ENCODE measurements at places on chromosomes 2 and 18.
A peak's percentile ranks its signal among the peaks of the same experiment; 100 is the strongest.

GRCh38 chr2:11574176-11575046 is 40.6 kb downstream of the GREB1 start:
- no peaks in the 10 kb centered on the region for H3K36me3 ChIP-seq
- H3K4me3 ChIP-seq, result no peak overlapping the region
- H3K27me3 ChIP-seq, result no peaks in the 10 kb centered on the region
- no peak overlapping the region for H3K27ac ChIP-seq
- peaks cover 7% of the 10 kb centered on the region for H3K4me1 ChIP-seq

GRCh38 chr18:57728941-57729511 is 74.1 kb downstream of the ATP8B1 start:
- no peak for DNase-seq
- no peak overlapping the region for H3K27ac ChIP-seq
- no peaks in the 10 kb centered on the region for H3K36me3 ChIP-seq
- no peaks in the 10 kb centered on the region for H3K27me3 ChIP-seq

DNA sequence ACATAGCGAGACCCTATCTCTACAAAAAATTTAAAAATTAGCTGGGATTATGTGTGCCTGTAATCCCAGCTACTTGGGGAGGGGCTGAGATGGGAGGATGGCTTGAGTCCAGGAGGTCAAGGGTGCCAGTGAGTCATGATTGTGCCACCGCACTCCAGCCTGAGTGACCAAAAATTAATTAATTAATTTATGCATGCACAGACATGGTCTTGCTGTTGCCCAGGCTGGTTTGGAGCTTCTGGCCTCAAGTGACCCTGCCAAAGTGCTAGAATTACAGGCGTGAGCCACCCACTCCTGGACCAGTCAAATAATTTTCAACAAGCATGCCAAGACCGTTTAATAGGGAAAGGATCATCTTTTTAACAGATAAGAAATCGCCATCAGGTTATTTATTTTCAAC is 57.7 kb upstream of the TFCP2L1 start:
- no peak overlapping the region for H3K4me3 ChIP-seq
- H3K36me3 ChIP-seq, result peaks cover 90% of the 10 kb centered on the region
- H3K4me1 ChIP-seq, result peaks cover 15% of the 10 kb centered on the region
- no peak overlapping the region for H3K27ac ChIP-seq
- DNase-seq, result peak; percentile 31
- no peaks in the 10 kb centered on the region for H3K27me3 ChIP-seq

GRCh38 chr2:108316033-108316432 is 27.3 kb downstream of the SULT1C2 start:
- no peak overlapping the region for H3K27ac ChIP-seq
- no peaks in the 10 kb centered on the region for H3K27me3 ChIP-seq
- no peaks in the 10 kb centered on the region for H3K36me3 ChIP-seq
- H3K4me1 ChIP-seq, result no peaks in the 10 kb centered on the region
- no peak for DNase-seq

DNA sequence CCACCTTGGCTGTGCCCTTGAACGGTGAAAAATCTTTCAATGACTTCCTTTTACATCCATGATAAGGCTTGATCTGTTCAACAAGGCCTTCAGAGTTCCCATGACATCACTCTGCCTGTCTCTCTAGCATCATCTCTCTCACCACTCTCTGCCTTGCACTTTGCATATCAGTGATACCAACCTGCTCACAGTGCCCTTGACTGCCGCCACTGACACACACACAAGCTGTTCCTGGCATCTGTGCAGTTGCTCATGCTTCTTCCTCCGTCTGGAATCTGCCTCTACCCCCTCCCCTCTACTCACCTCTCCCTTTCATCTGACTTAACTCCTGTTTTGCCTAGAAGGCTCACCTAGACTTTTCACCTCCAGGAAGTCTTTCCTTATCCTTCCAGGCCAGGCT is 79.1 kb upstream of the SEC11C start:
- no peak overlapping the region for H3K4me3 ChIP-seq
- DNase-seq, result no peak
- no peaks in the 10 kb centered on the region for H3K27me3 ChIP-seq
- no peaks in the 10 kb centered on the region for H3K36me3 ChIP-seq
- H3K27ac ChIP-seq, result no peak overlapping the region

GRCh38 chr2:195659114-195659513 is 2.1 kb downstream of the SLC39A10 start:
- H3K27ac ChIP-seq, result peak overlapping the region; percentile 93
- DNase-seq, result peak; percentile 8
- no peaks in the 10 kb centered on the region for H3K27me3 ChIP-seq
- peaks cover 29% of the 10 kb centered on the region for H3K36me3 ChIP-seq
- H3K4me1 ChIP-seq, result peaks cover 13% of the 10 kb centered on the region

GRCh38 chr2:12173271-12173942 is 427.0 kb downstream of the LPIN1 start:
- H3K27me3 ChIP-seq, result no peaks in the 10 kb centered on the region
- H3K36me3 ChIP-seq, result no peaks in the 10 kb centered on the region
- peak; percentile 39 for DNase-seq
- no peak overlapping the region for H3K27ac ChIP-seq
- H3K4me1 ChIP-seq, result peaks cover 13% of the 10 kb centered on the region

DNA sequence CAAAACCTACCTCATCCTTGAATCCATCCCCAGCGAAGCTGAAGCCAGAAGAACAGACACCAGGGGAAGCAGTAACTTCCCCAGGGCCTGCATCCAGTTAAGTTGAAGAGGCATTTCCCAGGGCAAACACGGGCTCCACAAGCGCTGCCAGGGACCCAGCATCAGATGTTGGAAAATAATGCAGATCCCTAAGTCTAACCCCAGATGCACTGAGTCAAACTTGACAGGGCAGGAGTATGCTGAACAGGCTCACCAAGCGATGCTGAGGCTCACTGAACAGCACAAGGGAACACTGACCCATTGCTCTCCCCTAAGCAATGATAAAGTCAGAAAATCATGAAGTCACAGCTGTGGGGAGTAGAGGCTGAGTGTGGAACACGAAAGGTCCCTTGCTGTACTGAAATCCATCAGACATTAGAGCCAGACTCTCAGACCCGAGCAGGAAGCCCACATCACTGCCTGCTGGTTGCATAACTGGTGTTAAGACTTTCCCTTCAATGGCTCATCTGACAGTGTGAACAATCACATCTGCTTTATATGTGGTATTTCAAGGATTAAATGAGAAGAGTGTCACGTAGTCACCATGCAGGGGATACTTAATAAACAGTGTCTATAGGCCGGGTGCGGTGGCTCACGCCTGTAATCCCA is 36.2 kb downstream of the TNS1 start:
- peaks cover 4% of the 10 kb centered on the region for H3K36me3 ChIP-seq
- no peak overlapping the region for H3K4me3 ChIP-seq
- no peaks in the 10 kb centered on the region for H3K4me1 ChIP-seq
- no peak for DNase-seq
- H3K27ac ChIP-seq, result no peak overlapping the region

GRCh38 chr2:179744401-179744800 is 117.0 kb downstream of the ZNF385B start:
- no peak overlapping the region for H3K27ac ChIP-seq
- peaks cover 37% of the 10 kb centered on the region for H3K4me1 ChIP-seq
- H3K36me3 ChIP-seq, result no peaks in the 10 kb centered on the region
- no peak overlapping the region for H3K4me3 ChIP-seq
- H3K27me3 ChIP-seq, result no peaks in the 10 kb centered on the region
- DNase-seq, result no peak

DNA sequence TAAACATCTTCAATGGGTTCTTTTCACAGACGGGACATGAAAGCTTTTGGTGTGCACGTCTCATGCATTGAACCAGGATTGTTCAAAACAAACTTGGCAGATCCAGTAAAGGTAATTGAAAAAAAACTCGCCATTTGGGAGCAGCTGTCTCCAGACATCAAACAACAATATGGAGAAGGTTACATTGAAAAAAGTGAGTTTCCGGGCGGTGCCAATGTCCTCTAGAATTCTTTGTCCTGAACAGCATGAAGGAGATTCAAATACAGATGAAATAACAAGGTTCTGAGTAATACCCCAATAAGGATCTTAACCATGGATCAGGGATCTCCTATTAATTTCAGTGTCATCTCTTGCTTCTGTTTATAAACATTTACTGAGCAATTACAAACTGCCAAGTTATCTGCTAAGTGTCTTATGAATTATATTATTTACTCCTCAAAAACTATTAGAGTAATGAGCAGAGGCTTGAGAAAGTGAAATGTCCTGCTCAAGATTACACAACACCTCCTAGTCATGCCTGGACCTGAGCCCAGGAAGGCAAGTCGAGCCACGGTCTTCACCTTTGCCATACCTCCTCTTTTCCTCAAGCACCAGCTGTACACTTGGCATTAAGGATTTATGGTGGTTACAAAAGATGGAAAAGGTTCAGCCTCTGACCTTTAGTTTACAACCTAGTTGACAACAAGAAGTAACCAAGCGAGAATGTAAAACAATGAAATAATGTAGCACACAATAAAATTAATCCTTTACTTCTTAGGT is 22.6 kb downstream of the DHRS9 start:
- H3K27me3 ChIP-seq, result no peaks in the 10 kb centered on the region
- H3K4me3 ChIP-seq, result peak overlapping the region; percentile 1
- H3K36me3 ChIP-seq, result no peaks in the 10 kb centered on the region
- peak; percentile 97 for DNase-seq
- peaks cover 45% of the 10 kb centered on the region for H3K4me1 ChIP-seq

DNA sequence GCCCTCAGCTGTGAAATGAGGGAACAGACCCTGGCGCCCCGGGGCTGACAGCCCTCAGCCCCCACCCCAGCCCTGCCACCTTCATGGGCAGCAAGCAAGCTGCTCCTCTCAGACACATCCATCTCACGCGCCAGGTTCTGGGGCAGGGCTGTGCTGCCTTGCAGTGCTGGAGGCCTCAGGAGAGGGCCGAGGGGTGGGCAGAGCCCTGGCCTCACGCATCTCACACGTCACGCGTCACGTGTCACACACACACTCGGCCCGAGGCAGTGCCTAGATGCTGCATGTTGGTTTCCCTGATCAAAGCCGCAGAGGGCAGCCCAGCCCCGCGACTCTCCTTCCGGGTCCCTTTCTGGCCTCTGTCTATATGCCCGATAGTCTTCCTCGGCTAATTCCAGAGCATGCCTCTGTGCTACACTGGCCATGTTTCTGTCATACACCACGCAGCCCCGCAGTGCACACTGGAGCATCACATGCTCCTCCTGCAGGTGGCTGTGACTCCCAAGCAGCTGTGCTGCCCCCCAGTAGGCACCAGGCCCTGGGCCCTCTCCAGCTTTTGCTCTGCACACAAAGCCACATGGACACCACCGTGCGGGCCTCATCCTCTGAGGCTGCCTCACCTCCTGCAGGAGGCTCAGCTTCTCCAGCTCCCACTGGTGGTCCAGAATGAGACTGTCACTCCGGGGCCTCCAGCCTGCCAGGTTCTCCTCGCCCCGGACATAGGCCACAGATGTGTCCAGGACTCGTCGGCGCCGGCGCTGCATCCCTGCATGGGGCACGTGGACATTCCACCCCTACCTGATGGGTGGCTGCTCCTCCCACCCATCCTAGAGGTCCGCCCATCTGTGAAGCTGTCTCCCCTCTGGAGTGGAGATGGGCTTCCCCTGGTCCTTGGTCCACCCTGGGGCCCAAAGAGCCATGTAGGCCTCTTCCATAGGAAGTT is 31.4 kb downstream of the AQP12A start:
- DNase-seq, result no peak
- no peaks in the 10 kb centered on the region for H3K4me1 ChIP-seq
- no peak overlapping the region for H3K27ac ChIP-seq

DNA sequence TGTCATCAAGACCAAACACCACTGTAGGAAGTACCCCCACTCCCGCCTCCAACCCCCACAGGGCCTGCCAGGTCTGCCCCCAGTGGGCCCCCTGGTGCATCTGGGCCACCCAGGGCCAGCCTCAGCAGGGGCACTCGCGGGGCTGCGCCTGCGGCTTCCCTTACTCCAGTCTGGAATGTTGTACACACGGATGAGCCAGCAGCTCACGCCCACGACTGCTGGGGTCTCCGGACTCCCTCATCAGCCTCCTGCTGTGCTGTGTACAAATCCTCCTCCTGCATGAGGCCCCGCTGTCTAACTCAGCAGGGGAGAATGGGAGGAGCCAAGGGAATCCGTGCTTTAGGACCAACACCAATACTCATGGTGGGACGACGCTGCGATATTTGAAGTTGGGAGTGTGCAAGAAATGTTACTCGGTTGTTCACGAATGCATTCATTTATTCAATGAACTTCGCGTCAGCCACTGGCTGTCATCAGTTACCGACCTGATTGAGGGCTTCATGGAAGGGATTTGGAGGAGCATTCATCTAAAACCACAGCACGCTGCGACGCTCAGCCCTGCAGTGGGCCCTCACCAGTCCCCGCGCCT is 654 bp upstream of the ASB1 start:
- peaks cover 15% of the 10 kb centered on the region for H3K4me1 ChIP-seq
- no peak overlapping the region for H3K27ac ChIP-seq
- no peaks in the 10 kb centered on the region for H3K27me3 ChIP-seq
- no peak for DNase-seq

DNA sequence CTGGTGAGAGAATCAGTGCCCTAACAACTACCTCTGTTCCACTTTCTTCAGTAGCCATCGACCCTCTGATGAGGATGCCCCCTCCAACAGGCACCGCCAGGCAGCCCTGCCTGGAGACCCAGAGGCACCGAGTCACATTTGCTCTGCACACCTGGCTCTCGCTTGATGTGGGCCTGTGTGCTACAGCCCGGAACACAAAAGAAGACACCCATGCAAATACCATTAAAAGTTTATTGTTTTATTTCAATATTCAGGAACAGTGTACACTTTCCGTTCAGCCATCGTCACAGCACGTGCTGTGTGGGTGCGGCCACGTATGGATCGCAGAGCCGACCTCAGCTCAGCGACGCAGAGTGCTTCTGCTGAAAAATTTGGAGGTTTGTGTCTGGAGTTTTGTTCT is 154.0 kb downstream of the MBP start:
- H3K27ac ChIP-seq, result no peak overlapping the region
- peaks cover 5% of the 10 kb centered on the region for H3K4me1 ChIP-seq
- no peak for DNase-seq
- H3K27me3 ChIP-seq, result no peaks in the 10 kb centered on the region
- H3K4me3 ChIP-seq, result no peak overlapping the region

DNA sequence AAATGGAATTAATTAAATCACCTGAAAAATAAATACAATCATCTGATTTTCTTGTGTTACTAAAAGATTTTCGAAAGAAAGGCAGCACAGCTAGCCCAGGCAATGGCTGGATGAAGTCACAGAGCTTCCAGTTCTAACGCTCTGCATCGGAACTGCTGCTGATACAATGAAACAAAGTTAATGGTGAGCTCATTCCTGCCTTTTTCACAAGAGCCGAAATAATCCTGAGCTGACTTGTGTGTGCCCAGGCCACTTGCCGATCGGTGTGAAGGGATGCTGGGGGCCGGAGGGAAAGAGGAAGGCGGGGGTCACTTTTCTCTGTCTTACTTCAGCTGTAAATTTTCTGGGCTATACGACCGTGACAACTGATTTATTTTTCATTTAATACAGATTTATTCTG is 149.5 kb downstream of the INO80D start:
- H3K27ac ChIP-seq, result no peak overlapping the region
- DNase-seq, result no peak
- no peaks in the 10 kb centered on the region for H3K4me1 ChIP-seq
- H3K27me3 ChIP-seq, result no peaks in the 10 kb centered on the region
- H3K36me3 ChIP-seq, result no peaks in the 10 kb centered on the region

- no peaks in the 10 kb centered on the region for H3K36me3 ChIP-seq
- H3K27me3 ChIP-seq, result no peaks in the 10 kb centered on the region
- DNase-seq, result no peak
- no peak overlapping the region for H3K27ac ChIP-seq
Observed at GRCh38 chr2:240994171-240994896, 4.1 kb upstream of the SNED1 start.

Data from MCF 10A (cell line).